ENCODE measurements at places on chromosomes 2 and 18.

DNA sequence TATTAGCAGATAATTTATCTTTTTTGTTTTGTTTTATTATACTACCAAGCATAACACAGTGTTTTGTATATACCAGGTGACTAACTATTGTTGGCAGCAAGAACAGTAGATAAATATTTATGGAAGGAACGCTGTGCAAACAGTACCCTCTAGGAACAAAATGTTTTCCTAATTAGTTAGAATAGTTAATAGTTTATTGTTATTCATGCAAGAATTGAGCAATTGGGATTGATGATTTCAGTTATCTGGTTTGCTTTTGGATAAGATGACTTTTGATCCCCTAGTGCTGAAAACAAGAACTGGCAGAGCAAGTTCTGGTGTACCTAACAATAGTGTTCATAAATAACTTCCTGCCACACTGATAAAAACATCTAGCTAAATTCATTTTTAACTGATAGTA, 323.3 kb downstream of the TGIF1 start:
- no peak for DNase-seq

DNA sequence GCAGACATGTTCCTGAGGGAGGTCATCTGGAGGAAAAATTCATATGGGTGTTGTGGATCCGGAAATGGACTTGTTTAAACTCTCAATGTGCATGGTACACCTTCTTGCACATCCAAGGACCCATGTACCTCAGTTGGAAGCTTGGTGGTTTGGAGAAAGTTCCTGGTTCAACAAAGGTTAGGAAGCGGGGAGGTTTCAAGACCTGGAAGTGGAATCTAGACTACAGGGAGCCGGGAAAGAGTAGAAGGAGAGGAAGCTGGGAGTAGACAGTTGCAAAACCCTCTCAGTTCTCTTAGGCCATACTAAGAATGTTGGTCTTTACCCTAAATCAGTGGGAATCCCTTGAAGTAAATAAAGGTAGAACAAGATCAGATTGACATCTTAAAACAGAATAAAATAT, 209.8 kb upstream of the SPOPL start:
- DNase-seq = no peak

GRCh38 chr2:36589230-36589630, 8.7 kb downstream of the FEZ2 start:
- DNase-seq = no peak

- no peak for DNase-seq
Observed at GRCh38 chr2:132733094-132733493, 63.1 kb upstream of the LYPD1 start.

DNA sequence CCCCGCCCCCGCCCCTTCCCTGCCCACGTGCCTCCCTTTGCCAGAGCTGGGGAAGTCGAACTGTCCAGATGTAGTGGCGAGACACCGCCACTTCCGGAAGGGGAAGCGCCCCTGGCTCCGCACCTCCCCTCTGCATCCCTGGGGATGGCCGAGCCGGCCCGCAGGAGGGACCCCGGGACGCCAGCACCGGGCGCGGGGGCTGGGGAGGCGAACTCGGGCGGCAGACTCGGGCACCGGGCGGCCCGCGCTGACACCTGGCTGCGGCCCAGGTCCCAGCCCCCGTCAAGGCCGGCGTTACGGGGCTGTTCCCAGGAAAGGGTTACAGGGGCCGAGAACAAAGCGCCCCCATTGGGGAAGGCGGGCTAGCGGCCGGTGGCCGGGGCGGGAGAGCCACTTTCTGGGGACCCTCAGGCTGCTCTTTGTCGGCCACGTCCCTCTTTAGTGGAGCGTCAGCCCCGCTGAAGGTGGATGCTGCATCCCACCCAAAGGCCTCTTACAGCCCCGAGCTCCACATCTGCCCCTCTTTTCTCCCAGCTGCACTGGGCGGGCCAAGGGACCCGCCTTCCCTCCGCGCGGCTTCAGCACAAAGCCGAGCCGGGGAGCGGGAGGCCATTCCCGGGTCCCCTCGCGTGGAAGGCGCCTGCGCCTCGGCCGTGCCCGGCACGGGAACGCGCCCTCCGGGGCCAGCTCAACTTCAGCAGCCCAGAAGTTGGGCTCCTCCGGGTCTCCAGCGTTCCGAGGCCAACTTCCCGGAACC, 1.3 kb downstream of the SDC1 start:
- DNase-seq = peak; percentile 70

Measured in suppressor macrophage treated with lipopolysaccharide for 1 hour (primary cell).